Activated CD4-positive, alpha-beta T cell treated with anti-CD3 and anti-CD28 coated beads, Interleukin-2, amount 10 ng/mL, durations not matched to agents 7 days and 5 days (primary cell): ENCODE measurements at places on chromosomes 2 and 18.
A peak's percentile ranks its signal among the peaks of the same experiment; 100 is the strongest.

- DNase-seq = no peak
Measured at GRCh38 chr2:43837831-43838559, 644 bp downstream of the ABCG5 start.

DNA sequence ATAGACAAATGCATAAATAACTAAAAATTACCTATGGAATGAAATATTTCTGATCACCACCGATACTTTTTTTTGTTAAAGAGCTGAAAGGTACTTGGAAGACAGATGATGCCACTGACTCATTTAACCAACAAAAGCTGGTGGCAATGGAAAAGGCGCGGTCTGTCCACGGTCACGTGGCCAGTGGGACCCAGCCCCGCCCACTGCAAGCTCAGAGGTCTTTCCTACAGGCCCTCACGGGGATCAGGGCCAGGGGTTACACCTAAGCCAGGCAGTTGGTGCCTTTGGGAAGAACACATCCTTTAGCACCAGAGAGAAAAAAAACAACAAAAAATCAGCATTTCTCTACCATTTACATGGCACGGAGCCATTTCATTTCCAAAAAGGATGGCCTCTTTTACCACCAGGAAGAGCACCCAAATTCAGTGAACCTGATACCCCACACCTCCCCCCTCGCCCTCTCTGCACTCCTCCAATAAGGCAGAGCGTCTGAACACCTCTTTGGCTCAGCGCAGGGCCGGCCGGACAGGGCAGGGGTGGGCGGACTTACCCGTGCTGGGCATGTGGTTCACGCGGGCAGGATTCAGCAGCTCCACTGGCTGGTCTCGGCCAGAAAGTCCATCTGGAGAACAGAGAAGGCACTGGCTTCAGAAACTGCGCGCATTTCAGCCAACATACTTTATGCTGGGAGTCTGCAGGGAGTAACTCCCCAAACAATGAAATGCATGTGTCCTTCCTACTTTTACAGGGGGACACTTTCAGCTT lies 164.6 kb downstream of the HDAC4 start:
- no peak for DNase-seq

DNA sequence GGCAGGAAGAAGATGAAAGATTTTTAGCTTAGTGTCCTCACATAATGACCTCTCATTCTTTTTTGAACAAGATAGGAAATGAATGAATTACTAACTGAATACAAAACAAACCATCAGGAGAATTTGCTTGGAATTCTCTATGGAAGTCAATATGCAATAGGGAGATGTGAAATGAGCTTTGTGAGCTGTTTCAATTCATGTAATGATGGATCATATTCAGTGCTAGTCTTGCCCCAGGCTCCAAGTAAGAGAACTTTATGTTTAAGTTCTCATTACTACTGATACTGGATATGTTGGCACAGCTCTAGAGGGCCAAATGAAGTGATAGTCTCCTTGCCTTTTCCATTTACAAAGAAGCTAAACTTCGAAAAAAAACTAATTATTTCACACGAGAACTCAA lies 29.2 kb downstream of the MYOM1 start:
- DNase-seq = no peak

DNA sequence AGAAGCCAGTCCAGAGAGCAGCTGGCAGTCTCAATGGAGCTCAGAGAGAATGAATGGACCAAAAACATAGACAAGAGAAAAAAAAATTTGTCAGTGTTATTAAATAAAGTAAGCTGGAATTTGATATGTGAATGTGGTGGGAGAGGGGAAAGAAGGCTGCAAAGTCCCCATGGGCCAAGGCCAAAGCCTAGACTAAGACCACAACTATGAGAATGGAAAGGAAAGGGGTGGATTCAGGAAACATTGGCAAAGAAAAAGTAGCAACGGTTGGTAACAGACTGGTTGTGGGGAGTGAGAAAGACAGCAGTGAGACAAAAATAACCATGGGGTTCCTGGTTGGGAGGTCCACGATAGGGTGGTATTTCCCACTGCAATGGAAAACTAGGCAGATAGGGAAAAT lies 47.0 kb downstream of the ZEB2 start:
- DNase-seq = no peak

- DNase-seq = no peak
Measured at GRCh38 chr2:184683911-184684310, 85.6 kb downstream of the ZNF804A start.

DNA sequence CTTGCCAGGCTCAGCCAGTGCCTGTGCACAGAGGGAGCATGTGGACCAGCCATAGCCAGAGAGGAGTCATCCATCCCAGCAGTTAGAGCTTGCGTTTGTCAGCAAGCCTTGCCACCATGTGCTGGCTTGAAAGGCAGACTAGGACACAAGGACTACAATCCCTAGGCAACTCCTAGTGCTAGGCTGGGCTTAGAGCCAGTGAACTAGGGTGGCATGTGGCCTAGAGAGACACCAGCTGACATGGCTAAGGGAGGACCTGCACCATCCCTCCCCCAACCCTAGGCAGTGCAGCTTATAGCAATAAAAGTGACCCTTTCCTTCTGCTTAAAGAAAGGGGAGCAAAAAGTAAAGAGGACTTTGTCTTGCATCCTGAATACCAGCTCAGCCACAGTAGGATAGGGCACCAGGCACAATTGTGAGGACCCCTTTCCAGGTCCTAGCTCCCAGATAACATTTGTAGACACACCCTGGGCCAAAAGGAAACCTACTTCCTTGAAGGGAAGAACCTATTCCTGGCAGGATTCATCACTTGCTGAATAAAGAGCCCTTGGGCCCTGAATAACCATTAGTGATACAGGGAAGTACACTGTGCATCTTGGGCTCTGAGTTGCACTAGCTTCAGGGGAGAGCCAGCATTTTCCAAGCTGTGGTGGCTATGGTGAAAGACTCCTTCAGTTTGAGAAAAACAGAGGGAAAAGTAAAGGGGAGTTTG lies 38.7 kb upstream of the UXS1 start:
- no peak for DNase-seq

- DNase-seq = no peak
Measured at GRCh38 chr2:238882082-238882755, 34.3 kb downstream of the TWIST2 start.

DNA sequence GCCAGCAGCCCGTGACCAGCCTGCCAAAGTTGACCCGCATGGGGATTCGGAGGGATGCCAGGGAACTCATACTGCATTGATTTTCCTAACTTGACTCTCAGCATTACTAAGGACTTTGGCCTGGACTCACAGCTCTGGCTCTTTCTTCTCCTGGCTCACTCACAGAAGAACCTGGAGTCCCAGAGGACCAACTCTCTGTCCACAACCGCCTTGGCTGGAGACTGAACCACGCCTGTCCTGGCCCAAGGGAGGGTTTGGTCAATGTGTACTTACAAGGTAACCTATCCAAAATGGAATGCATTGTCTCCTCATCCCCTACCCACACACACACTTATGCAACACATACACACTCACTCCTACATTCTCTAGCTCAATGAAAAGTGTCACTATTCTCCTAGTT lies 135.6 kb upstream of the KLHL29 start:
- DNase-seq = no peak

DNA sequence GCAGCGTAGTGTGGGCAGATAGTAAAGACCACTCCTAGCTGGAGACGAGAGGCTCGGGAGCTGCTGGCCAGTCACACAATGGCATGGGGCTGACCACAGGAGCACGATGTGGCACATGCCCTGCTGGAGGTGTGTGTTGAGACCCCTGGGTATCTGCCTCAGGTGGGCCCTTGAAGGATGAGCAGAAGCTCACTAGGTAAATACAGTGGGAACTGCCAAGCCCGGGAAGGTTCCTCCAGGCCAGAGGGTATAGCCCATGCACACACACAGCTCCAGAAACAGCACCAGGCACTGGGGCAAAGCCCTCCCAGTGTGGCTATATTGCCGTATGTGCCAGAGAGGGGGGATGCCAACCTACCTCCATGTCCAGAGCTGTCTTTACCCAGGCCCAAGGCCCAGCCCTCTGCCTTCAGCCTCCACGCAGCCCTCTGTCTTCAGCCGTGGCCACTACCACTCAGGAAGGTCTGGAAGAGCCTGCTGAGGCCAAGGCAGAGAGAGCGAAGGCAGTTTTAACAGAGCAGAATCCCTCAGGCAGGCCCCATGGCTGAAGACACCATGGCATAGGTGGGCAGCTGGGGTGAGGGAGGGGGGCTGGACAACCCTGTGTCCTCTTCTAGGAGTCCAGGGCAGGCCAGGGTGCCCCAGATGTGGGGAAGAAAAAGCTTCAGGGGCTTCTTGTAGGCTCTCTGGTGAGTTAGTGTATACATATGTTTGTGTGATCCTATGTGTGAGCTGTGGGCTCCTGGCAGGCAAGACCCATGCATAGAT lies 7.0 kb upstream of the ARID5A start:
- no peak for DNase-seq

- no peak for DNase-seq
Measured at GRCh38 chr18:159037-159652, 788 bp downstream of the USP14 start.

DNA sequence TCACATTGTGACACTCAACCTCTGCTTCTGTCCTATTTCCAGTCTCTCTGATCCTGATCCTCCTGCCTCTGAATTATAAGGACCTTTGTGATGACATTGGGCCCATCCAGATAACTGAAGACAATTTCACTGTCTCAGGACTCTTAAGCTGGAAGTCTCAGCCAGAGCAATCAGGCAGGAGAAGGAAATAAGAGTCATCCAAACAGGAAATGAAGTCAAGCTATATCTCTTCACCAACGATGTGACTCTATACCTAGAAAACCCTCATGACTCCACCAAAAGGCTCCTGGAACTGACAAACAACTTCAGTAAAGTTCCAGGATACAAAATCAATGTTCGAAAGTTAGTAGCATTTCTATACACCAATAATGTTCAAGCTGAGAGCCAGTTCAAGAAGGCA lies 29.3 kb upstream of the TWIST2 start:
- no peak for DNase-seq

DNA sequence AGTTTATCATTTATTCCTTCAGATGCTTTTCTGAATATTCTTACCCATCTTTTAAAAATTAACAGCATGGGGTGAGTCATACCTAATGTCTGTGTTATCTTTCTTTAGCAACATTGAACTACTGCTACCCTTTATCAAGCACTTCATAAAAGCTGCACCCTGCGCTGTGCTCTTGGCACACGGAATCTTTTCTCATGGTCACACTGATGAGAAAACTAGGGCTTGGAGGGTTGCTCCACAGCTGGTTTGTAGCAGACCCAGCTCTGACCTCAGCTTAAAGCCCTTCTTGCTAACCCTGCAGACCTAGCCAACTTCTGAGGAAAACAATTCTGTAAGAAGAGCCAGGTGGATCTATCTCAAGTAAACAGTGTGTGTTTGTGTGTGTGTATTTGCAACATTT lies 106.3 kb downstream of the RNF144A start:
- DNase-seq = no peak

DNA sequence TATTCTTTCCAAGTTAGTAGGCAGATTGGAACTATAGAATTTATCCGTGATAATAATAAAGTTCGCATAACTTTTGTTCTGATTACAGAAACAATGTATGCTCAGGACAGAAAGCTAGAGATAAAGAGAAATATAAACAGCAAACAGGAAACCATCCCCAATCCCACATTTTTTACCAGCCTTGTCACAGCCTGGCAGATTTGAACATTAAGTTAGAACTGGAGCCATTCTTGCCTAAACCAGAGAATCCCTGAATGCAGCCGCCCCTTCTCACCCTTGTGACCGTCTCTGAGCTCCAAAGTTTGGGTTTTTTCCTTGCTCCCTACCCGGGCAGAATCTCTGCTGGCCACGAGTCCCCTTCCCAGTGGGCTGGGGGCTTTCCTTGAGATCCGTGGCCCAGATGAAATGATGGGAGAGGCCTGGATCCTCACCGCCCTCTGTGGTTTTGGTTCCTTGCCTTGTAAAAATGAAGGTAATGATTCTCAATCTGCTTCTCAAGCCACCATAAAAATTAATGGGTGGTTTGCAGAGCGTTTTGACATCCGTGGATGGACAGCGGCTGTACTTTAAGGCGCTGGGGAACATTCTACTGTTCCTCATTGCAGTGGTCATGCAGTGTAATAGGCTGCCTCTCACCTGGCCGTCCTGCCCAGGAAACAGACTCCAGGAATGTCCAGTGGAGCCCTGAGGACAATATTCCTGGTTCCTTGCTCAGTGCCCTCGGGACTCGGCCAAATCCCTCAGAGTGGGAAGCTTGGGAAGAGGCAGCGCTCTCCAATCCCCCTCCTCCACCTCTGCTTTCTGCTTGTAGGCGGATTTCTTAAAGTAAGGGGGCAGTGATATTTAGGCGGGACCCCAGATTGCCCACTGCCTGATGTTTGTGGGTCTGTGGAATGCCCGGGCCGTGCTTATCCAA lies 1.6 kb downstream of the SH3BP4 start:
- DNase-seq = no peak

GRCh38 chr2:231386446-231386845 lies 9.1 kb upstream of the B3GNT7 start:
- no peak for DNase-seq

DNA sequence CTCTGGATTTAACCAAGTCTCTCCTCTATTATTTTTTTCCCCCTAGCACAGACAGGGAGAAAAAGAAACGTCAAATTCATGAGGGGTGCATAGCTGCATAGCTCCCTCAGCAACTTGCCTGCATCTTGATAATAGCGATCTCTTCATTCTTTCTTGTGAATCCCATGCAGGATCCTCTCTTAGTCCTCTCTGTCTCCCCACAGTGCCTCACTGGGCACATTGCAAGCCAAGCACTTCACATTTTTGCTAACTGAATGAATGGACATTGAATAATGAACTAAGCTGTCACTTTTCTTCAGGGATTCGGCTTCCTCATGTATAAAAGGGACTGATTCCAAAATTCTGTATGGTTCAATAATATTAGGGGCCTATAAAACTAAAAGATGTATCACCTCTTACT lies 2.9 kb upstream of the EPB41L3 start:
- DNase-seq = peak; percentile 11

- no peak for DNase-seq
Measured at GRCh38 chr2:217827430-217828201, 175.2 kb downstream of the TNS1 start.

DNA sequence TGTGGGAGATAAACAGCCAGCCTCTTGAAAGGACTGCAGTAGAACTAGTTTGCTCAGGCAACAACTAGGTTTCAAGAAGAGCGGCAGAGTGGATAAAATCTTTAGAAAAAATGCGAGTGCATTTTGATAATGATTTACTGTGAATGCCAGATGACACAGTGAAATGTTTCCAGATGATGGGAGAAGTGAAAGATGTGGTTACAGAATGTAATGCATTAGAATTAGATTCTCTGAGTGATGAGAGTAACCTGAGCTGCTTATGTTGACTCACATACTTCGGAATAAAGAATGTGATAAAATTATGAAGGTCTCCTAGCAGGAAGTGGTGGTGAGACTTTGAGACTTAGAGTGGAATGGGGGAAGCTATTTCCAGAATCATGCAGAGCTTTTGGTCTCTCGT lies 184.3 kb downstream of the GULP1 start:
- DNase-seq = no peak

DNA sequence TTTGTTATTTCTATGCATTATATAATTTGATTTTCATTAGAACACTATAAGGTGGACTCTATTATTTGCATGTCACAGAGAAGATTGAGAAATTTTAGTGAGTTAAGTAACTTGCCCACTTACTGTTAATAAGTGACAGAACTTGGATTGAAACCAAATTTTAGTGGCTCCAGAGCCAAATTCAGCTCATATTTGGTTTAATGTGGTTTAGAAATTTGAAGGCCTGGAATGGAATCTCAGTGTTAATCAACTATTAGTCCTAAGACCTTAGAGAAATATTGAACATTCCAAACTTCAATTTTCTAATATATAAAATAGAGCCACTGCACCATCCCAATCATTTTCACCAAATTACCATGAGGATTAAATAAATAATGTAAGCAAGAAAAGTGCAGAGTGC lies 281.6 kb downstream of the ZNF385B start:
- DNase-seq = no peak
